Endothelial cell of umbilical vein (primary cell): ENCODE measurements at places on chromosomes 1 and 21. TPM values are rescaled to one million over a fixed set of nuclear protein-coding genes. Genes with fewer than 3 reads are reported as not detected.

DNA sequence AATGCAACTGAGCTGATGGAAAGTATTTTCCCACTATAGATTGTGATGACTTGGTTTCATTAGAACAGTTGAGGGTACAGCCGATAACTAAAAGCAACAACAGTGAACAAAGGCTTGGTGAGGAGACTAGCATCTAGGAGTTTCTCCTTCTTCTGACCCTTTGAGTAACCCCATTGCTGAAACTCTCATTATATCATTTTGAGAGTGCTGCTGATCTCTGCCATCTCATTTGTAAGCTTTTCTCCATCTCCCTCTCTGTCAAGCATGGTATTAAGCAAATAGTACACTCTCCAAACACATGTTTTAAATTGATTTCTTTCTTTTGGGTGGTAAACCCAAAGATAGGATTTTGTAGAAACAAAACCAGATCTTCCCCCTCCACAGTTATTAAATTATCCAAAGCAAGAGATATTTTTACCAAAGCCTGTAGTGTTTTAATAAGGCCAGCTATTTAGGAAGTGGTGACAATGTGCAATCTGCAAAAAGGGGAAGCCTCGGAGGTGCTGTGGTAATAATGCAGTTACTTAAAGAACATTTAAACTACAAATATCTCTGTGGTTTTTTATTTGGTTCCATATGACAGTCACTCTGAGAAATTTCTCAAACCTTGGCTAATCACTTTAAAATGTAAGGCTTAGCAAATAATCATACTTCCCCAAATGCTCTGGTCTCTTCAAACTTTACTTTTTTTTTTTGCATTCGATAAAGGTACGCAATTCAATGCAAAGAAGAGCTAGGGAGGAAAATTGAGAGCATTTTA lies 287.5 kb downstream of the HLX start:
- no peak overlapping the region for H3K27ac ChIP-seq
- no peak overlapping the region for H3K4me3 ChIP-seq
- DNase-seq = no peak
- H3K27me3 ChIP-seq = no peaks in the 10 kb centered on the region
- H3K36me3 ChIP-seq = no peaks in the 10 kb centered on the region
- H3K4me1 ChIP-seq = peaks cover 45% of the 10 kb centered on the region

- no peaks in the 10 kb centered on the region for H3K4me1 ChIP-seq
- H3K36me3 ChIP-seq = no peaks in the 10 kb centered on the region
- no peak for DNase-seq
- no peak overlapping the region for H3K27ac ChIP-seq
- H3K27me3 ChIP-seq = no peaks in the 10 kb centered on the region
- no peak overlapping the region for H3K4me3 ChIP-seq
Measured at GRCh38 chr1:47323599-47324031, 9.7 kb upstream of the STIL start.

DNA sequence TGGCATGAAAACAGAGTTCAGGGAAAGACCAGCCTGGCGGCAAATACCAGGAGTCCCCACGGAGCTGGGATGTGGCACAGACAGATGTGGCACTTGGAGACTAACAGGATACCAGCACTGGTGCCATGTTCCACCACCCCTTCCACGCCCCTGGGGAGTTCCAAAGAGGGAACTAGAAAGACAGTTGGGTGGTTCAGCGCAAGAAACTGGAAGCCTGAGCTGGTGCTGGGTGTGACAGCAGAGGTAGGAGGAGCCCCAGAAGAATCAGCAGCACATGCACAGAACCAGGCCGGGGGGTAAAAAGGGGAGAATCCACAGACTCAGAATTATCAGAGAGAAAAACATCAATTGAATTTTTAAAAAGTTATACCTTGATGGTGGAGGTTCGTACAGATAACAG lies 22.4 kb downstream of the DDX20 start:
- no peak overlapping the region for H3K4me3 ChIP-seq
- H3K4me1 ChIP-seq = no peaks in the 10 kb centered on the region

- H3K4me1 ChIP-seq = no peaks in the 10 kb centered on the region
- H3K4me3 ChIP-seq = no peak overlapping the region
- no peak overlapping the region for H3K27ac ChIP-seq
- DNase-seq = no peak
- no peaks in the 10 kb centered on the region for H3K36me3 ChIP-seq
Measured at GRCh38 chr21:25186273-25186672, 421.0 kb downstream of the MRPL39 start.

GRCh38 chr1:42171679-42172266 lies 7.2 kb upstream of the GUCA2A start:
- H3K27me3 ChIP-seq = no peaks in the 10 kb centered on the region
- H3K4me3 ChIP-seq = no peak overlapping the region

DNA sequence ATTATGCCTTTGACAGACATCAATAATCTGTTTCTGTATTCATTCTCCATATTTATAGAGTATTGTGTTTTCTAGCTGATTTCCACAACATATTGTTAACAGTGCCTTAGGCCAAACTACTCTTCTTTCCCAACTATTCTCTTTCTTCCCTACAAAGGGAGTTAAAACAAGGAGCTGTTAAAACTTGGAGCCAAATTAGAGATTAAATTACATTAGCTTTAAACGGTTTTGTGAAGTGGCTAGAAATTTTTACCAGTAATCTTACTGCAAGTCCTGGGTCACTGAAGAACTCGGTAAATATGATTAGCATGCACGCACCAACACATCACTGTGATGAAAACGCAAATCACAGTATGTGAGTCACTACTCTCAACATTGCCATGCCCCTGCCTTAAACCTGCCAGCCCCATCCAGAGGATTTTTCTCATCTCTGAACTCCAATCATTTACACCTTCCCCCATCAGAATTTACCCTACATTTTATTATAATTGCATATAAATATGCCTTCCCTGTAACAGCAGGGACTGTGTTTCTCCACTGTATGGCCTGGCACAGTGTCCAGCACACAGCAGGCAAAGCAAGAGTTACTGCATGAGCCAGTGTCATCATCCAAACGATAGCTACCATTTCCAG lies 1.5 kb upstream of the PRDX6 start:
- no peaks in the 10 kb centered on the region for H3K27me3 ChIP-seq
- peak overlapping the region; percentile 4 for H3K4me3 ChIP-seq
- H3K27ac ChIP-seq = peak overlapping the region; percentile 13
- H3K36me3 ChIP-seq = no peaks in the 10 kb centered on the region

The ZNF281 gene
- 22.3 and 23.2 TPM in 2 replicates for total RNA-seq

GRCh38 chr1:18805150-18805879 lies 54.1 kb downstream of the TAS1R2 start:
- no peak overlapping the region for H3K27ac ChIP-seq
- no peaks in the 10 kb centered on the region for H3K4me1 ChIP-seq
- no peaks in the 10 kb centered on the region for H3K36me3 ChIP-seq
- no peak for DNase-seq

DNA sequence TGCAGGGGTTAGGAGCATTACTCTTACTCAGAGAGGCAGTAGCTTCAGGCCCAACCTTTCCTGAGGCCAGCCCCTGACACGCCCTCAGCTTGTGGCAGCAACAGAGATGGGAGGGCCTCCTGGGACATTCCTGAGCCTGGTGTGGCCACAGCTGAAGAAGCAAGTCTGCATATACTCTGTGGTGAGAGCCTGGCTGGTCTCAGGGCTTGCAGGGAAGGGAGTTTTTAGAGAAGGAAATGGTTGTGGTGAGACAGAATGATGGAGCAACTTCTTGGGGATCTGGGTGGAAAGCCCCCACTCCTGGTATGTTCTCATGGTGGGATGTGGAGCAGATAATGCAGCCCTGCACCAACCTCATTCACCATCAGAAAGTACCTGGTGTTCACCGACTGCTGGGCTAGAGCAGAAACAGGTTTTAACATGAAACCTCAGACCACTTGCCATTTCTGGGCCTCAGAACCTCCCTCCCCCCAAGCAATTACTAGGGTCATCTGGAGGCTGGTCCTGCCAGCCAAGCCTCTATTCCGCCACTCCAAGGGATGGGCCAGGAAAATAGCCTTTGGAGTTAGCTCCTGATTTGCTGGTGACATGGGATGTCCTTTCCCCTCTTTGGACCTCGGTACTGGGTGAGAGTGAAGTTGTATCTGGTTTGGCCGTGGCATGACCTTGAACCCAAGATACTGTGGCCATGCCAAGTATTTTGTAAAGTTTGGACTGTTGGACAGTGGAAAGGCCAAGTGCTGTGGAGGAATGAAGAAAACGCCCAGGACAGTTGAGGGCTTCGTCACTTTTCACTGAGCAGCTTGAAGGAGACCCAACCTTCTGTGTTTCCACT lies 28.1 kb upstream of the RNF19B start:
- peaks cover 41% of the 10 kb centered on the region for H3K4me1 ChIP-seq
- H3K27me3 ChIP-seq = no peaks in the 10 kb centered on the region
- peak overlapping the region; percentile 36 for H3K27ac ChIP-seq
- H3K36me3 ChIP-seq = no peaks in the 10 kb centered on the region

The FNDC5 gene
- 0.64 TPM in 1 of 2 replicates, not detected in the other for total RNA-seq

The VAV3 gene
- total RNA-seq = 1.5 and 2.1 TPM in 2 replicates

The ESPN gene
- total RNA-seq = 0.71 and 2.2 TPM in 2 replicates

GRCh38 chr21:44431300-44431699 lies 24.0 kb upstream of the LRRC3 start:
- no peaks in the 10 kb centered on the region for H3K36me3 ChIP-seq
- H3K27me3 ChIP-seq = no peaks in the 10 kb centered on the region
- H3K4me3 ChIP-seq = no peak overlapping the region
- no peak for DNase-seq
- H3K4me1 ChIP-seq = no peaks in the 10 kb centered on the region

The ZBTB40 gene
- 20.8 and 21.3 TPM in 2 replicates for total RNA-seq

DNA sequence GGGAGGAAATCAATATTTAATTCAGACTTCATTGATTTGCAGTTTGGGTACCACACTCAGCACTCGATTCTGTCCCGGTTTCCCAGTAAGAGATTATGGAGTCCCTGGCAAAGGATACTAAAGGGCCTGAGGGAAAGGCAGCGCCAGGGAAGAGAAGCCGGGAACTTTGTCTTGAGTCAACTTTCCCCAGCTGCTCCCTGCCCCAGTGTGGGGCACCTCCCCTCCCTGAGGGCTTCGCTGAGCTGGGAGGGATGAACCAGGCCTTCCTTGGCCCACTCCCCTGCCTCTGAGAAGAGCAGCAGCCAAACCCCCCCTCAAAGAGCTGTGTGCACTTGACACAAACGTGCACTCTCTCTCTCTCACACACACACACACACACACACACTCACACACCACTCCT lies 32.6 kb downstream of the OPTC start:
- no peaks in the 10 kb centered on the region for H3K36me3 ChIP-seq
- H3K4me1 ChIP-seq = no peaks in the 10 kb centered on the region
- DNase-seq = no peak
- no peak overlapping the region for H3K4me3 ChIP-seq

DNA sequence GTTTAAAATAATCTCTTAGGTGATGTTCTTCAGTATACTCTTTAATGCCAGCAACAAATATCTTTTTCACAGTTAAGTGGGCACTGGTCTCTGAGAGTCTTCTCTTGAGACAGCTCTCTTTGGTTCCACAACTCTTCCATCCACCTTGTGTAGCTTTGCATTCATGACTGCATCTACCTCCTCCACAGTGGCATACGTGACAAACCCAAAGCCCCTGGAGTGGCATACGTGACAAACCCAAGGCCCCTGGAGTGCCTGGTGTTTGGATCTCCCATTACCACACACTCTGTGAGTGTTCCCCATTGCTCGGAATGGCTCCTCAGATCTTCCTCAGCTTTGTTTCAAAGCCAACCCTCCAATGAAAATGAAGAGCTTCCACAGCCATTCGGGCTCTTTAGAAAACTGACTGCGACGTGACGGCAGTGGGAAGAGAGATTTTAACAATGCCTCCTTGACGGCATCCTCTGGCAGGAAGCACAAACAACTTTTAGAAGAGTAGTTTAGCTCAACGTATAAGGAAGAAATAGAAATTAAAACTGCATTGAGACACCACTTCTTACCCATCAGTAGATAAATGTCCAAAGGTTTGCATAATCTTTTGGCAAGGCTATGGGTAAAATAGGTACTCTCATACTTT lies 45.8 kb downstream of the SLC30A7 start:
- no peaks in the 10 kb centered on the region for H3K27me3 ChIP-seq
- no peak overlapping the region for H3K27ac ChIP-seq
- peaks cover 3% of the 10 kb centered on the region for H3K4me1 ChIP-seq
- DNase-seq = no peak
- H3K36me3 ChIP-seq = peaks cover 3% of the 10 kb centered on the region

- H3K36me3 ChIP-seq = no peaks in the 10 kb centered on the region
- no peak overlapping the region for H3K4me3 ChIP-seq
- no peak for DNase-seq
- H3K27me3 ChIP-seq = no peaks in the 10 kb centered on the region
- H3K27ac ChIP-seq = no peak overlapping the region
- no peaks in the 10 kb centered on the region for H3K4me1 ChIP-seq
Measured at GRCh38 chr1:236370420-236370819, 23.7 kb upstream of the EDARADD start.

GRCh38 chr1:91011726-91012125 lies 10.1 kb downstream of the ZNF644 start:
- DNase-seq = peak; percentile 14
- H3K4me3 ChIP-seq = no peak overlapping the region
- no peak overlapping the region for H3K27ac ChIP-seq
- no peaks in the 10 kb centered on the region for H3K27me3 ChIP-seq
- no peaks in the 10 kb centered on the region for H3K36me3 ChIP-seq

DNA sequence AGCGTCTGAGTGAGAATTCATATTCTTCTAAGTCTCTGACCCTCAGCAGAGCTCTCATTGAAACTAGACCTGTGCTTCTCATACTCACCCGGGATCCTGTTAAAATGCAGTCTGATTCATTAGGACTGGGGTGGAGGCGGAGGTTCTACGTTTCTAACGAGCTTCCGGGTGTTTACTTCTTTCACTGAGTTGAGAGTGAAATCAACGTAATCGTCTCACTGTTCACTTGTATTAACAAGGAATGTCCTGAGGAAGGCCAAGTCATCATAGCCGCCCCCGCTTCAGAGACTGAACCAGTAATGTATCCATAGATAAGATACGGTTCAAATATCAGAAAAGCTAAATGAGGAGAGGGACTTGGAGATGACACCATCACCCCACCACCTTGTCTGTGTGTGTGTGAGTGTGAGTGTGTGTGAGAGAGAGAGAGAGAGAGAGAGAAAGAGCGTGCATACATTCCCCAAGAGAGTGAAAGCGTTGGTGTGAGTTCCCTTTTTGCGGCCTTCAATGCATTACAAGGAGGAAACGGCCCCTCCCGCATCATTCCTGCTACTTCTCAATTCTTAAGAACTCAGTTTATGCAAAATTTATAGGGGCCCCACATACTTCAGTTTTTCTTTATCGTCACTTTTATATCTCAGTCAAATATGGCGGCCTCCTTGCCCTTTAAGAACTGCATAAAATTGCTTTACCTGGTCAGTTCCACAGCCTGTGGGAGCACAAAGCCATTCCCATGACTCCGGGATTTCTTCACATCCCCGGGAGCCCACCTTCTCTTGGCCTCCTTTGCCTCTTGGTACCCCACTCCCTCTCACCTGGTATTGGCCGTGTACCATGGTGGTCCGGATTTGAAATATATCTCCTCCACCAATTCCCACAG lies 19.8 kb downstream of the KMO start:
- H3K27me3 ChIP-seq = no peaks in the 10 kb centered on the region
- H3K4me1 ChIP-seq = no peaks in the 10 kb centered on the region
- H3K27ac ChIP-seq = no peak overlapping the region
- H3K36me3 ChIP-seq = no peaks in the 10 kb centered on the region
- DNase-seq = no peak
- H3K4me3 ChIP-seq = no peak overlapping the region

GRCh38 chr1:161158316-161159010 lies 837 bp upstream of the USP21 start:
- H3K36me3 ChIP-seq = peaks cover 2% of the 10 kb centered on the region
- H3K27me3 ChIP-seq = no peaks in the 10 kb centered on the region
- DNase-seq = no peak
- no peak overlapping the region for H3K27ac ChIP-seq
- peaks cover 7% of the 10 kb centered on the region for H3K4me1 ChIP-seq

The EPHA8 gene
- not detected in 2 replicates for total RNA-seq
